ENCODE measurements at places on chromosomes 6 and 20. TPM values are rescaled to one million over a fixed set of nuclear protein-coding genes. Genes with fewer than 3 reads are reported as not detected.

DNA sequence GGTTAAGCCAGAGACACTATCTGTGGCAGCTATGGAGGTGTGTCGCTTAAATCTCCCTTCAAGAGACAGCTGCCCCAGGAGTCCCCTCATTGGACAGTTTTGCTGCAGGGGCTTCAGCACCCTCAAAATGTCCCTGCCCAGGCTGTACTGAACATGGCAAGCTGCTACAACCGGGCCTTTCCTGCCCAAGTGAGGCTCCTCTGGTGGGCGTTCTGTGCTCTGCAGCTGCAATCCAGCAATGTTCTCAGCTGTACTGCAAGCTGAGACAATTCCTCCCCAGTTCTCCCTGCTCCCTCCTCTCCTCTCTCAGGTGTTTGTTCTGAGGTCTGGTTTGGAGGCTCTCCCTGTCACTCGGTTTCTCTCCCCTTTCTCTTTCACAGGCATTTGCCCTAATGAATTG, 190.8 kb upstream of the LAMP5 start:
- peak; percentile 29 for DNase-seq

- DNase-seq: no peak
Measured at GRCh38 chr6:2770171-2770570, 5.0 kb downstream of the WRNIP1 start.

GRCh38 chr6:168371618-168371980, 52.0 kb upstream of the DACT2 start:
- DNase-seq: no peak

DNA sequence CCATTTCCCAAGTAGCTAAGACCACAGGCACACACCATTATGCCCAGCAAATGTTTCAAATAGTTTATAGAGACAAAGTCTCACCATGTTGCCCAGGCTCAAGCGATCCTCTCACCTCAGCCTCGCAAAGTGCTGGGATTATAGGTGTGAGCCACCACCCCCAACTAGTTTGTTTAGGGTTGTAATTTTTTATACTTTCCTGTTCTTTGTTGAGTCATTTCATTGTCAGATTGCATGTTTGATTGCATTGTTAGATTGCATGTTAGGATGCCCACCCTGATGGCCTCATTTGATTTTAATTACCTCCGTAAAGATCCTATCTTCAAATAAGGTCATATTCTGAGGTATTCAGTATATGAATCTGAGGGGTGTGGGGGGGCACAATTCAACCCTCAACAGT, 73.3 kb upstream of the SASH1 start:
- no peak for DNase-seq

DNA sequence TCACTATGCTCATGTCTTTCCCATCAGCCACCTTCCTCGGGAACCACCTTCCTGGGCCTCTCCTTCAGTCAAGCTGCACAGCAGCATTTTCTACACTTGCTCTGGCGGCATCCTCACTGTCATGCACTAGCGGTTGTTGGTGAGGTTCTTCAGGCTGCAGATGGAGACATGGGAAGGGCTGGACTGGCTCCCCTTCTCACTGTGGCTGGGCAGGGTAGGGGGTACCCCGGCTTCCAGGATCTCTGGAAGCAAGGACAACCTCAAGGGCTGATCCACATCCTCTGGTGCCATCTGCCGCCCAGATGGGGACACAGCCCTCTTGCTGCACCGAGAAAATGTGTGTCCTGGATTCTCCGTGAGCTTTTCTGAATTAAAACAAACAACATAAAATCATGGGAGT, 180.1 kb upstream of the RNF24 start:
- DNase-seq: peak; percentile 61

Gene RAET1L
- total RNA-seq: not detected
